ENCODE measurements at places on chromosomes 2 and 18.

- DNase-seq = no peak
Observed at GRCh38 chr2:143545949-143546255, 416.7 kb downstream of the ARHGAP15 start.

GRCh38 chr2:239807568-239807967, 217.6 kb downstream of the NDUFA10 start:
- DNase-seq = no peak

- no peak for DNase-seq
Observed at GRCh38 chr2:202193881-202194353, 44.5 kb downstream of the SUMO1 start.

DNA sequence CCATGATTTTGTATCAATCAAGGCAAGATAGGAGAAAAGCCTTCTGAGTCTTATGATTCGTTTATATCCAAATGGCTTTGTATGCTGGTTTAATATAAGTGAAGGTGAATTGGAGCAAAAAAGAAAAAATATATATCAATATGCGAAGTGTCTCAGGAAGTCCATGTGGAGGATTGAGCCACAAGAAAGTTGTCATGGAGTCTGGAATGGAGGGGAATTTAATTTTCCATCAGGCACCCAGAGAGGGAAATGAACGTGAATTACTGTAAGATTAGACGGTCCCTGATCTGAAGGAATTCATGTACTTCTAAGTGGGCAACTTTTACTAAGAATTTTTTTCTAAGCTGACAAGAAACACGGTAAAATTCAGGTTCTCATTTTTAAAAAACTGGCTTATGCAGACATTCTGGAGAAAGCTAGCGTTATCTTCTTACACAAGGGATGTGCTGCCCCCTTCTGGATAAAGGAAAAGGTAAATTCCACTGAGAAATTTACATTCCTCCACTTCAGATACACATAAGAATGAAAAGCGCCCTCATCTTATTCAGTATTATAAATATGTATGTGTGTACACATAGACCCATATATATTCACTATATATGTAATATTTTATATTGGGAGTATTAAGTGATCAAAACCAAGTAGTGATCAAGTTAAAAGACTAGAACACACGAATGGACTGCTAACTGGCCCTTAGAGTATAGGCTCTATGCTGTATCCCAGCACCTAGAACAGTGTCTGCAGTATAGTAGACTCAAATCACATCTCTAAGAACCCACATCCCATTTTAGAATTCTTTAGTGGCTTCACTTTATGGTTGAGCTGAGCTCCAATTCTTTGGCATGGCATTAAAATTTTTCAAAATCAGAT, 289.0 kb upstream of the TFPI start:
- DNase-seq = peak; percentile 55

DNA sequence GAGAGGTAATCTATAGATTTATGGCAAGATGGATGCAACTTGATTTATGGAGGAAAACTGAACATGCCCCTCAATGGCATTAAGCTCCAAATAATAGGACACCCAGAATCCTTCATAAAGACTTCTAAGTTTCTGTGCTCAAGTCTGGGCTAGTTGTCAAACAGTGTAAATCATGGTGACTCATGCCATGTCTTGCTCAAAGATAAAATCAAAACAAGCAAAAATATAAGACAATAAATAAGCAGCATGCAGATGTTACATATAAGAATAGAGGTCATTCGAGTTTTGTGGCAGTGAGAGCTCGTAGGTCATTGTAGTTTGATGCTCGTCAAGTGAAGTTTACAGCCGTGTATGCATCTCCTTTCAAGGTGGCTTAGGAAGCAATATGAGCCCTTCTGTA, 403.2 kb downstream of the THSD7B start:
- DNase-seq = no peak

- no peak for DNase-seq
Observed at GRCh38 chr2:223418131-223418530, 184.0 kb downstream of the SCG2 start.

GRCh38 chr2:2801458-2801857, 470.4 kb upstream of the MYT1L start:
- DNase-seq = no peak

DNA sequence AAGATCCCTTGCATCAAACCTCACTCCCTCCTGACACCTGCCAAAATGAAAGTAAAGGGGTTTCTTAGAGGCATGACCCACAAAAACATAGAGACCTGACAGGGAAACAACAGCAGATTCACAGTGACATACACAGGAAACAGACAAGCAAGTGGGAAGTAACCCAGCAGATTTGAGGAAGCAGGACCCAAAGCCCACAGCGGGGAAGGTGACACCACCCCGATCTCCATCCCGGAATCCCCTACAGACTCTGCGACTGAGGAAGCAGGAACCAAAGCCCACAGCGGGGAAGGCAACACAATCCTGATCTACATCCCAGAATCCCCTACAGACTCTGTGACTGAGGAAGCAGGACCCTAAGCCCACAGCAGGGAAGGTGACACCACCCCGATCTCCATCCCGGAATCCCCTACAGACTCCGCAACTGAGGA, 21.6 kb downstream of the CIB4 start:
- DNase-seq = no peak

DNA sequence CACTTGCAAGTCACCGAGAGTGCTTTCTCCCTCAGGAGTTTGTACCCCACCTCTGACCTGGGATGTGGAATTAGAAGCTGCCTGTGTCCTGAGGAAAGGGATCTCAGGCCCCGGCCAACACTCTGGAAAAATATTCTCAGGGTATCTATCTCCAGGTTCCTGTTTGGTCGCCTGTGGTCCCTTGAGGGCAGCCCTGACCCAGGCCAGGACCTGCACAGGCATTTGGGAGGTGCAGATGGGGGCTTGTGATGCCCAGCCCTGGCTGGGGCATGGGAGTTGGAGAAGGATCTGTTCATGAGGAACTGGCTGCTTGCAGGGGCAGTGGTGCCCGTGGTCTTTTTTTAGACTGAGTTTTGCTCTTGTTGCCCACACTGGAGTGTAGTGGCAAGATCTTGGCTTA, 46.3 kb downstream of the MYCN start:
- no peak for DNase-seq

- DNase-seq = no peak
Observed at GRCh38 chr2:16093639-16094529, 153.5 kb downstream of the MYCN start.

DNA sequence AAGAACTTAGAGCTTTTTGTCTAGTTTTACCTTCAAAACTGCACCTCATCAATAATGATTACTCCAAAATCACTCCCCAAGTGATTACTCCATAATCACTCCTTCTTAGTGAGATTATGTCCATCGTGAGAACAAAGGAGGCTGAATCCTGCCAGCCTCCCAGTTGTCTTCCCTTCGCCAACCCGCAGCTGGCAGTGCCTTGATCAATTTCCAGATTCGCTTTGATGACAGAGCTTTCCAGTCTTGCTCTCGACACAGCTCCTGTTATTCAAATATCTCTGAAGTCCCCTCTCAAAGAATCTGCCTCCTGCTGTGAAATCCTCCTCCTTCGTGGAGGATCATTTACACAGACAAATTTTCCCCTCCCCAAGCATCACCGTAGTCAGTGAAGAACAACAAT, 237.7 kb downstream of the EIPR1 start:
- no peak for DNase-seq

DNA sequence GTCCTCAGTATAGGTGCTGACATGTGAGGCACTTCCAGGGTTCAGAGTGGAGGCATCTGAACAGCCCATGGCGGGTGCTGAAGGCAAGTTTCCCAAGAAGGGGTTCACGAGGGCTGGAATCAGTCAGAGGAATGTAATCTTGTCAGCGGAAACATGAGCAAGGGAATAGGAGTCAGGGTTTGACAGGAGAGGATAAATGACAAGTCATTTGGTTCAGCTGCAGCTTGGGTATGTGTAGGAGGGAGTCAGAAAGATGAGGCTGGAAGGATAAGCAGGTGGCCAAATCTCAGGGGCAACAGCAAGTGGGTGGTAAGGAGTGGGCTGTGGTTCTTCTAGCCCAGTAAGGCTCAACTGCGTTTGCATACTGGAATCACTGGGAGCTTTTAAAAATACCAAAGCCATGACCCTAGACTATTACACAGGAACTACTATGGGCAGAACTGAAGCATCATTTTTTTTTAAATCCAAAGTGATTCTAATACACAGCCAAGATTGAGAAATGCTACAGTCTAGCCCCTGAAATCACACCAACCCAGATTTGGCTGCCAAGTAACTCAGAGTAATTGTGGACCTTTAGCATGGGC, 41.8 kb upstream of the NAB1 start:
- DNase-seq = no peak

DNA sequence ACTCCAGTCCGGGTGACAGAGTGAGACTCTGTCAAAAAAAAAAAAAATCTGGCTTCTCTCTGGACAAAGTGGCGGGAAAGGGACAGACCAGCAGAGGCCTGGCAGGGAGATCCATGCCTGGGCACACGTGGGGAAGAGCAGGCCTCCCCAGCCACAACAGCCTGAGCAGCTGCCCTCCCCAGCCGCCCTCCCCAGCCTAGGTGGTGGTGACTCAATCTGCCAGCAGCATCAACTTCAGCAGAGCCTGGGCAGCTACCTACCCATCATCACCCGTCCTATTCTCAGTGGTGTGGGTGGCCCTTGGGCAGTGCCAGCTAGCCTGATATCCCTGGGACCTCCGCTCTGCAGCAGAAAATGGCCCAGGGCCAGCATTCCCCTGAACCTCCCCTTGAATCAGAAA, 612.4 kb downstream of the FBXO15 start:
- no peak for DNase-seq

DNA sequence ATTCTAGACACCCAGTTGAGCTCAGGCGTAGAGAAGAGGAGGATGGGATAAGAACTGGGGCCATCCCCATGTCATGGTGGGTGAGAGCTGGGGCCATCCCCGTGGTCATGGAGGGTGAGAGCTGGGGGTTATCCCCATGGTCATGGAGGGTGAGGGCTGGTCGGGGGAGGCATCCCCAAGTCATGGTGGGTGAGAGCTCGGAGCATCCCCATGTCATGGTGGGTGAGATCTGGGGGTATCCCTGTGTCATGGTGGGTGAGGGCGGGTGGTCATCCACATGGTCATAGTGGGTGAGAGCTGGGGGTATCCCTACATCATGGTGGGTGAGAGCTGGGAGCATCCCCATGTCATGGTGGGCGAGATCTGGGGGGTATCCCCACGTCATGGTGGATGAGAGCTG, 52.5 kb downstream of the IL1RL2 start:
- DNase-seq = no peak

GRCh38 chr2:44843641-44844310, 97.7 kb upstream of the SIX3 start:
- DNase-seq = no peak

DNA sequence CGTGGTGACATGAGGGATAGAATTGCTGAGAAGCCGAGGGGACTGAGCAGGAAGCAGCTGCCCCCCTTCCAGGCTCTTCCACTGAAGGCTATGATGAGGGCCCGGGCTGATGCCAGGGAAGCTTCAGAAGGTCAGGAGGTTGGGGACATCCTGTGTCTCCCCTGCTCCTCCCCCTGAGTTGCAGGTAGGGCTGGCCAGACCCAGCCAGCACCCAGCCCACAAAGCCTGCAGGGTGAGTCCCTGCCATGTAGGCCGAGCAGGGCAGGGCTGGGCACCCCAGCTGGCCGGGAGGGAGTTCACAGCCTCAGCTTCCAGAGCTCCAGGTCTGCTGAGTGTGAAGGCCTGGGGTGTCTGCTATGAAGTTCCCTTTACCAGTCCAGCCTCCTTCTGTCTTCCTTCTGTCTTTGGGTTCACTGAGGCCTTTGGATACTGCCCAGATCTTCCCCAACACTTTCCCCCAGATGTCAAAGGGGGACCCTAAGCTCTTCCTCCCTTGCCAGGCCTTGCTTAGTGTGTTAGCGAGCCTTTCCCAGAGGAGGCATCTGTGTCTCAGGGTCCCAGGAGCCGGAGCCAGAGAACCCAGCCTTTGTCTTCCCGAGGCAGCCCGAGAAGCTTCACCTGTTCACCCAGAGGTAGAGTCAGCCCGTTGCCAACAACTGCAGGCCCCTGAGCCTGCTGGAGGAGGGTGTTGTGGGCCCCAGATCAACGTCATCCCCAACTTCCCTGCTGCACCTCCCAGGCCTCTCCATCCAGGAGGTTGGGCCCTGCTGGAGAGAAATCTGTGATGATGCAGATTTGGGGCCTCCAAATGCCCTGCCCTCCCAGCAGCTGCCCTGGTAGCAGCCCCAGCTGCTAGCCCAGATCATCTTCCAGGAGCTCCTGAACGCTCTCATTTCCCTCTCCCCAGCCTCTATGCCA, 3.6 kb upstream of the NCL start:
- DNase-seq = no peak

DNA sequence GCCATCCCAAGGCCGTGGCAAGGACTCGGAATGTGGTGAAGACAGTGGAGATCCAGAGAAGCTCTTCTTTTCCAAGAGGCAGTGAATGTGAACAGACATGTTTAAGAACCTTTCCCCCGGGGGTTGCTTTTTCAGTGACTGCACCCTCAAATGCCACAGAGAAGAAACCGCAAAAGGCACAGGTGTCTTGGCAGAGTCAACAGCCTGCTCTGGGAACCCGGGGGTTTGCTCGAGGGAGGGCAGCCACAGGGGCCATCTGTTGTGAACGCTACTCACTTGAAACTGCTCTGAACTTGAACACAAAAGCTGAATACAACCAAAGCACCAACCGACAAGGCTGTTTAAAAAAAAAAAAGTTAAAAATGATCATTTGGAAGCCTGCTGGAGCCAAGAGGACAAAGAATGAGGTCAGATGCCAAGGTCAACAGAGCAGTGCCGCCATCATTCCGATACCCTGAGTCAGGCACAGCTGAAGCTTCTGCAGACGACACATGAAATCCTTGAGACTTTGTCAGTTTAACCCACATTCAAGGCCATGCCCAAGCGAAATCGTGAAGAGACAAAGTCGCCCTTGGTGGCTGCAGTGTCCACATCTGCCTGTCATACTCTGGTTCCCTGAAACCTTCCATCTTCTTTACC, 47.4 kb downstream of the PSMG2 start:
- no peak for DNase-seq

DNA sequence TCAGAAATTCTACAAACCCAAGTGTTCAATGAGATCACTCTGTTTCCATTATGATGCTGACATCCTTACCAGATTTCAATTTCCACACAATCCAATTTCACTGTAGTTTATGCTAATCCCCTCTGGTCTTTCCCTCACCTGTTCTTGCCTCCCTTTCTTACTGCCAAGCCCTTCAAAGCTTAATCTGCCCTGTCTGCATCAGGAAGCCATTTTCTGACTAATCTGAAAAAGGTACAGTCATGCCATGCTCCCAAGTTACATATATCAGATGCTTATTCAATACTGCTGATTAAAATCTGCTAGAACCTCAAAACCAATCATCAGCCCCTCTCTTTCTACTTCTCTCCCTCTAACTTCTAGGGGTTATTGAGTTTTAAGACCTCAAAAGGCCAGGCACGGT, 8.9 kb downstream of the KRTCAP3 start:
- DNase-seq = no peak

- no peak for DNase-seq
Observed at GRCh38 chr2:39202639-39203369, 41.0 kb downstream of the CDKL4 start.

DNA sequence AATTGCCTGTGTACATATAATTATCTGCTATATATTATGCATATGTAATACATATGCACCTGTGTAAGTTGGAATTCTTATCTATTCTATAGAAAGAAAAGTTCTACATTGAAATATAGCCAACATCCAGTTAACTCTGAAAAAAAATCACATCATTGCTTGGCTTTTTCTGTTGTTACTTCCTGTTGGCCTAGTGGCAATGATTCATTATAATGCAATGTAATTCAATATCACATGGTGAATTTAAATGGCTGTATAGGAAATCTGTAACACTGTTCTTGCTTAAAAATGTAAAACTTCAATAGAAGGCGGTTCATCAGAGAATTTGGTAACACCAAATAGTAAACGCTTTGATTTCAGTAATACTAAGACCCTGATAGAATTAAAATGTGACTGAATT, 44.5 kb upstream of the MAP4K3 start:
- no peak for DNase-seq

GRCh38 chr2:149160701-149161217, 122.3 kb downstream of the LYPD6B start:
- DNase-seq = peak; percentile 31
